ENCODE measurements at places on chromosomes 6 and 20. TPM values are rescaled to one million over a fixed set of nuclear protein-coding genes. Genes with fewer than 3 reads are reported as not detected.

The ARMC2 gene
- total RNA-seq = 8.0 TPM

The CLIC5 gene
- total RNA-seq = 110 TPM

The HRH3 gene
- not detected for total RNA-seq

The HLA-DOB gene
- total RNA-seq = 1.3 TPM

The ULBP1 gene
- 1.1 TPM for total RNA-seq

The PTCRA gene
- 10.7 TPM for total RNA-seq

DNA sequence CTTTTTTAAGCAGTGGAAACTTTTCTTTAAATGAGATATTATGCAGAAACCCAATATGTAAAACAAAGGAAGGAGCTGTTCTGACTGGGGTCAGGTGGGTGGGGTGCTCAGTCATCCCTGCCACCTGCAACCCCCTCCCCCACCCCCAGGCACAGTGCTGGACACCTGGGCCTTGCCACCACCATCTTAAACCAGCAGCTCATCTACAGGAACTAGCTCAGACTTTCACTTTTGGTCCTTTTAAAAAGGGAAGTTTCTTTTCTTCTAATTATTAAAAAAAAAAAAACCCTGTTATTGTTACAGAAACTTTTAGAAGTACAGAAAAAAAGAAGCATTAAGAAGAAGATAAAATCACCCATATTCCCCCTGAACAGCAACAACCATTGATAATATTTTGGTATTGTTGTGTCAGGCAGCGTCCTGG is 37.1 kb downstream of the PPP1R16B start:
- no peaks in the 10 kb centered on the region for H3K27me3 ChIP-seq
- H3K4me1 ChIP-seq = peaks cover 10% of the 10 kb centered on the region
- H3K27ac ChIP-seq = no peak overlapping the region
- no peaks in the 10 kb centered on the region for H3K36me3 ChIP-seq
- no peak overlapping the region for H3K4me3 ChIP-seq

GRCh38 chr20:43190332-43190953 is 737 bp upstream of the PTPRT start:
- no peak for DNase-seq
- no peak overlapping the region for H3K27ac ChIP-seq
- peaks cover 22% of the 10 kb centered on the region for H3K27me3 ChIP-seq
- H3K4me1 ChIP-seq = peaks cover 14% of the 10 kb centered on the region

DNA sequence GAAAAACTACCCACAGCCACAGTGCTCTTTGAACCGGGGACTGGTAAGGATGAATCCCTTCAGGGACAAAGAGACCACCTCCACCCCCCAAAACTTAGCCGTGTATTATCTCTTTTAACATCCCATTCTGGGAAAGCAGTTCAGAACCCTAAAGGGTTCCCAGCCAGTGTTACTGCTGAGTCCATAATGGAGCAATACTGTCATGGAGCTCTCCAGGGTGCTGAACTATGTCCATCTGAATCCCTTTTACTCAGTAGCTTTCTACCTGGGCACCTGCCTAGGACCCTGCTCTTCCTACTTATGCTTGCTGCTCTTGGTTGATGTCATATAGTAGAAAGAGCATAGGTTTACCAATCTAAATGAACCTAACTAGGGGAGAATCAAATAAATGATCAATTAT is 22.3 kb upstream of the SAYSD1 start:
- no peaks in the 10 kb centered on the region for H3K36me3 ChIP-seq
- no peaks in the 10 kb centered on the region for H3K27me3 ChIP-seq
- H3K4me3 ChIP-seq = no peak overlapping the region
- H3K4me1 ChIP-seq = no peaks in the 10 kb centered on the region

DNA sequence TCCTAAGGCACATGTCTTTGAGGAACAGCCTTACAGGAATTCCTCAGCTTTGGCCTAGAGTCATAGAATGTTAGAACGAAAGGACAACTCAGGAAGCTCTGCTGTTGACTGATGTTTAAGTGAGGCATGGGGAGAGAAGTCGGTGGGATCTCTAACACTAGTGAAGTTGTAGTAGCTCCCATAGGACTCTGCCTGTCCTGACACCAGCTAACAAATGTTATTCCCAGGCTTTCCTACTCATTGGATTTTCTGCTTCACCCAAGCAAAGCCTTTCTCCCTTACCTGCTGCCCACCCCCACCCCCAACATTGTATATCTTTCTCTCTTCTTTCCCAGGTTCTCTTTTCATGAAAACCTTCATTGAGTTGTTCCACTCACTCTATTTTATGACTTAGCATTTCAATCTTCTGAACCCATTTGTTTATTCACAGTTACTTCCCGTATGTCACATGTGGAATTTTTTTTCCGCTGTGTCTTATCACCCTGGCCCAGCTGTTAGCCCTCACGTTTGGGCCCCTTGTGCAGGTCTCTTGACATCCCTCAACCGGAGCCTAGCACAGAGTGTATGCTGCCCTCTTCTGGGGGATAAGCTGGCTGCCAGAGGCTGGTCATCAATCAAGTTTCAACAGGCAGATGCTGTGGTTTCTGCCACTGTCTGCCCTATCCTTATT is 39.2 kb upstream of the RNF8 start:
- no peaks in the 10 kb centered on the region for H3K4me1 ChIP-seq
- H3K36me3 ChIP-seq = peaks cover 63% of the 10 kb centered on the region
- no peak overlapping the region for H3K27ac ChIP-seq
- no peaks in the 10 kb centered on the region for H3K27me3 ChIP-seq

DNA sequence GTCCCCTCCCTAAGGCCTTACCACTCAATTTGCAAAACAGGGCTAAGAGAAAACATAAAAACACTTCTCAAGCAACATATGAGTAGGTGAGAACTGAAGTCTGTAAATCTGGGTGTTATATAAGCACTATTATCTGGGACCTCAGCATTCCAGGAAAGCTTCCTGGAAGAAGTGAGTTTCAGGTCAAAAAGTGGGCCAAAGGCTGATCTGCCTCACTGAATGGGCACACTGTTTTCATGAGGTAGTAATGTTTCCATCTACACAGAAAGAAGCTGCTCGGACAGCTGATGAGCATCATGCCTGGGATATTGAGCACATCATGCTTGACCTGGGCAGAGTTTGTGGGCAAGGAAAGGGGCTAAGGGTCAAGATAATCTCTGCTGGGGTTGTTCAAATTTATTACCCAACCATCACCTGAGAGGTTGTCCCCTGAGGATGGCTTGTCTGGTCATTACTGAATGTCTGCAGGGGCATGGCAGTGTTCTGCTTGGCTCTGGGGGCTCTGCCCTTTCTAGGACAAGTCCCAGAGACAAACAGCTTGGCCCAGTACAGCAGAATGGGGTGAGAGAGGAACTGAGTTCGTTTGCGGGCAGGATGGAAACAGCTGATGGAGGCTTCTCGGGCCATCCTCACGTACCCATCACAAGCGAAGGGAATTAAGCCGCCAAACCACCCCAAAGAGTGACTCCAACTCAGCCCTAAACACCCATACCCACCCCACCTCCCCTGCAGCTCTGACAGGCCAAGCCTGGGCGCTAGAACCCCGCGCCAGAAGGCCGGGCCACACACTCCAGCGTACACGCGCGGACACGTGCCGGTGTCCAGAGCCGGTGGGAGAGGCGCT is 1.2 kb upstream of the SYNJ2 start:
- peak; percentile 83 for DNase-seq
- H3K27ac ChIP-seq = no peak overlapping the region
- H3K36me3 ChIP-seq = no peaks in the 10 kb centered on the region
- H3K27me3 ChIP-seq = peaks cover 5% of the 10 kb centered on the region
- H3K4me1 ChIP-seq = peaks cover 12% of the 10 kb centered on the region

DNA sequence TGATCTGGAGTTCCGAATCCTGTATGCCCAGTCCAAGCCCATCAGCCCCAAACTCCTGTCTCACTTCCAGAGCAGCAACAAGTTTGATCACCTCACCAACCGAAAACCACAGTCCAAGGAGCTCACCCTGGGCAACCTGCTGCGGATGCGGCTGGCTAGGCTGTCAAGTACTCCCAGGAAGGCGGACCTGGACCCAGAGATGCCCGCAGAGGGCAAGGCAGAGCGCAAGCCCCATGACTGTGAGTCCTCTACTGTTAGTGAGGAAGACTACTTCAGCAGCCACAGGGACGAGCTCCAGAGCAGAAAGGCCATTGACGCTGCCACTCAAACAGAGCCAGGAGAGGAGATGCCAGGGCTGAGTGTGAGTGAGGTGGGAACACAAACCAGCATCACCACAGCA is 10.5 kb upstream of the DHX35 start:
- no peak for DNase-seq
- H3K36me3 ChIP-seq = no peaks in the 10 kb centered on the region
- no peak overlapping the region for H3K27ac ChIP-seq

DNA sequence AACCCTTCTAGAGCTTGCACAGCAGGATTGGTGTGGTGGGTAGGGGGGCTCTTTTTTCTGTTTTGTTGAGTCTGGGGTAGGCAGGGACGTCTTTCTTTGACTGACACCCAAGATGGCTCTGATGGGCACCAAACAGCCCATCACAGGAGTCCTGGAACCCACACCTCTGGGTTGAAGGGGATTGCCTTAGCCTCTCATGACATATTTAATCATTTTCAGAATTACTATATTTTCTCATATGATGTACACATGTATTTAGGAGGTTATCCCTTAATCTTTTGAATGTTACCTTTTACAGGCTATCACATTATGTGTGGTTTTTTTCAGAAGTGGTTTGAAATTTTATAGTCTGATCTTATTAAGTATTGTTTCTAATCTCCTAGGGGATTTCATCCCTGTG is 64.6 kb downstream of the RPP40 start:
- no peaks in the 10 kb centered on the region for H3K27me3 ChIP-seq
- peaks cover 12% of the 10 kb centered on the region for H3K4me1 ChIP-seq
- no peak for DNase-seq
- H3K27ac ChIP-seq = no peak overlapping the region
- H3K36me3 ChIP-seq = peaks cover 19% of the 10 kb centered on the region

DNA sequence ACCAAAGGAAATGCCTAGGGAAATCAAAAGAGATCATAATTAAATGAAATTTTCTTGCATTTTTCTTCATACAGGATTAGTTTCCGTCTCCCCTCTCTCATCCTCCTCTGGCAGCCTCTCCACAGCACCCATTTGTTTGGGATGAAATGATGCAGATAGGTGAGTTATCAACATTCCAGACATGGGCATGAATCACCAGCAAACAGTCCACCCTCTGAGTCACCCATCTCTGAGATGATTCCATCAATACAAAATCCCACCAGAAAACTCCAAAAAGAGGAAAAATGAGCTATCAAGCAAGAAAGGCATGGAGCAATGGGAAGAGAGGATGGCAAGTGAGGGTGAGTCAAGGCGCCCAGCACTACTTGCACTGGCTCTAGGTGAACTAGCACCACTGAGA is 11.4 kb downstream of the MC3R start:
- H3K4me3 ChIP-seq = no peak overlapping the region
- H3K4me1 ChIP-seq = no peaks in the 10 kb centered on the region

GRCh38 chr20:48813446-48813747 is 14.4 kb downstream of the PREX1 start:
- no peaks in the 10 kb centered on the region for H3K27me3 ChIP-seq
- no peak for DNase-seq
- no peak overlapping the region for H3K4me3 ChIP-seq
- no peaks in the 10 kb centered on the region for H3K36me3 ChIP-seq
- H3K4me1 ChIP-seq = peaks cover 64% of the 10 kb centered on the region
- H3K27ac ChIP-seq = no peak overlapping the region

DNA sequence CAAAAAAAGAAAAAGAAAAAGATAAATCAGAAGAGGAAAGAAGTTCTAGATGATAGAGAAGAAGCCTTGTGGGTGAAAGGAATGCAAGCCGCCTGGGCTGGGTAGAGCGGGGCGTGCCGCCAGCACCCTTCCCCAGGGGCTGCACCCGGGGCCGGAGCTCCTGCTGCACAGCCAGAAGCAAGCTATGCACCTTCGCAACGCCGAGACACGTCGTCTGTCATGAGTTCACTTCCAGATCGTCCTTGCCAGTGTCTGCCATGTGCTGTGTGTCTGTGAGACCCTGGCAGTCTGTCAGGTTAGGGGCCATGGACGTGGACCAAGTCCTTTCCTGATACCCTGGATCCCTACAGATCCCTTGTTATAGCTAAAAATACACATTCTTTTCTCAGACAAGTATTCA is 25.5 kb upstream of the ADRM1 start:
- peaks cover 61% of the 10 kb centered on the region for H3K36me3 ChIP-seq
- DNase-seq = no peak
- H3K4me1 ChIP-seq = no peaks in the 10 kb centered on the region
- H3K27me3 ChIP-seq = no peaks in the 10 kb centered on the region

DNA sequence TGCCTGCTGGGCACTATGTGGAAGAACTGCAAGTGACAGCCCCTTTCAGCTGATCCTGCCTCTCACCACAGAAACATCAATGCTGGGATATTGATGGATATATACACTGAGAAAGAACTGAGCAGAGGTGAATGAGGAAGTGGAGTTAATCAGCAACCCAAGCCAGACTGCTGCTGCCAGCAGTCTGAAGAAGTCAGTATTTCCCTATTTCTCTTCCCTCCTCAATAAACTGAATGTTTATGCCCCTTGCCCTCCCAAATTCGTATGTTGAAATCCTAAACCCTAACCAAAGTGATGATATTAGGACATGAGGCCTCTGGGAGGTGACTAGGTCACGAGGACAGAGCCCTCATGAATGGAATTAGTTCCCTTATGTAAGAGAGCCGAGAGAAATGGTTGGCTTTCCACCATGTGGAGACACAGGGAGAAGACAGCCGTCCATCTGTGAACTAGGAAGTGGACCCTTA is 76.3 kb downstream of the CDK19 start:
- H3K27me3 ChIP-seq = no peaks in the 10 kb centered on the region
- H3K4me1 ChIP-seq = no peaks in the 10 kb centered on the region
- H3K36me3 ChIP-seq = no peaks in the 10 kb centered on the region
- no peak for DNase-seq
- no peak overlapping the region for H3K27ac ChIP-seq

DNA sequence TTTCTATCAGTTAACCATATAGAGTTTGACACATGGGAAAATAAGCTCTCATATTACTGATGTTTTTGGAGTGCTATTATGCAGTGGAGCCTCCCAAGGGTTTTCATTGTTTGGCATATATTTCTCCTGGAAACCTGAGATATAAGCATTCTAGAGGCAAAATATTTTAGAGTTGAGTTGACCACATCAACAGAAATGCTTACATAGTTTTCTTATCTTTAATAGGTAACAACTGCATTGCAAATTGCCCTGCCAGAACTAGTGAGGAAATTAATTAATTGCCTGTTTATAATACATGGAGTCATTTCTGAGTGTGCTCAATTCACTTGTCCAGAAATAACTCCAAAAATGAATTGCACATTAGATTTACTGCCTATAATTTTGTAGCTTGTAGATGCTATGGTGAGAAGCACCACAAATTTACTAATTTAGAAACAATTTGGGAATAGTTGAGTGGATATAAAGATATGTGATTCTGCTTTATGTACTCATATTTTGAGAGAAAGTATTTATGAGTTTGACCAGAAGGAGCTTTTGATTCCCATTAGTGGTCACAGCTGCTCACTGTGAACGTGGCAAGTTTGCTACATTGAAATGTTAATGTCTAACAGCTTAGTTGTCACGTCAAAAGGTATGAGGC is 288.7 kb downstream of the CD109 start:
- H3K27me3 ChIP-seq = no peaks in the 10 kb centered on the region
- no peaks in the 10 kb centered on the region for H3K4me1 ChIP-seq
- no peak for DNase-seq
- no peak overlapping the region for H3K27ac ChIP-seq
- H3K4me3 ChIP-seq = no peak overlapping the region

DNA sequence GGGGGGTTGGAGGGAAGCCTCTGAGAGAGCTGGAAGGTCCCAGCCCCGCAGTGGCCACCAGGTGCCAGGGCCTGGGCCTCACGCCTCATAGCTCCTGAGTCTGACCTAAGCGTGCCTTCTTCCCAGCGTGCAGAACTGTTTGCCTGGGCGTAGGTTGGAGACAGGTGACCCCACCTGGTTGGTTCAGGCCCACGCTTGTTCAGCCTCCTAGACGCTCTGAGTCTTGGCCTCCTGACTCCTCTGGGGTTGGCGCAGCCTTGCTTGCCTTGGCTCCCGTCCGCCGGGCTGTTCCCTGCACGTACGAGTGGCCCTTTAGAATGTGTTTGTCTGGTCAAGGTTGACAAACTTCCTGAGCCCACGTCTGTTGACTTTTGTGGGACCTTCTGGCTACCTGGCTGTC is 70.8 kb downstream of the EYA2 start:
- no peak overlapping the region for H3K4me3 ChIP-seq
- DNase-seq = no peak
- no peaks in the 10 kb centered on the region for H3K36me3 ChIP-seq
- H3K4me1 ChIP-seq = no peaks in the 10 kb centered on the region

Measured in upper lobe of left lung (tissue), 6 donors.